ENCODE measurements at places on chromosomes 4 and X.

DNA sequence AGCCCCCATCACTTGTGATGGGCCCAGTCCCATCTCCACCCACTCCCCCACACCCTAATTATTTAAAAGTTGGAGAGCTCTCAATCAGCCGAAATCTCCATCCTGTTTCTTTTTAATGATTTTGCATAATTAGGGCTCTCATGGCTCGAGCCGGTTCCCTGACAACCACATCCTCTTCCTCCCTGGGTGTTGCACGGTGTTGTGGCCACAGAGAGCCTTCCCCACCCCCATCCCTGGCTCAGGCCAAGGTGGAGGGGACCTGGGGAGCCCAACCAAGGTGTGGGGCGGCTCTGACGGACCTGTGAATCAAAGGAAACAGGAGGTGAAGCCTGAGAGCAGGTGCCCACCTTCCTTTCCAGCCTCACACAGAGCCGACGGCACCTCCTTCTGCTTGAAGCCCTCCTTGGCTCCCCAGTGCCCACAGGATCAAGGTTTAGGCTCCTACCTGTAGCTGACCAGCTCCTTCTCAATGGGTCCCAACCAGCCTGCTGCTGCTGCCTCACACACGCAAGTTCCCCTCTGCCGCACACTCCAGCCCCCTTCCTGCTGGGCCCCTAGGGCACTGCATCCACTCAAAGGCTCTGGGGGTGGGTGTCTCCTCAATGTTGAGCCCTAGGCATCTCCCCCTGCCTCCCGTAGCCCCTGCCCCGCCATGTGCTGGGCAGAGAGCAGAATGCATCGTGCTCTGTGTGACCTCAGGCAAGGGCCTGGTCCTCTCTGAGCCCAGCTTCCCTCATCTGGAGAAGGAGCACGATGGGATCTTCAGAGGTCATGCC lies 68.7 kb downstream of the WFS1 start:
- no peak for DNase-seq

DNA sequence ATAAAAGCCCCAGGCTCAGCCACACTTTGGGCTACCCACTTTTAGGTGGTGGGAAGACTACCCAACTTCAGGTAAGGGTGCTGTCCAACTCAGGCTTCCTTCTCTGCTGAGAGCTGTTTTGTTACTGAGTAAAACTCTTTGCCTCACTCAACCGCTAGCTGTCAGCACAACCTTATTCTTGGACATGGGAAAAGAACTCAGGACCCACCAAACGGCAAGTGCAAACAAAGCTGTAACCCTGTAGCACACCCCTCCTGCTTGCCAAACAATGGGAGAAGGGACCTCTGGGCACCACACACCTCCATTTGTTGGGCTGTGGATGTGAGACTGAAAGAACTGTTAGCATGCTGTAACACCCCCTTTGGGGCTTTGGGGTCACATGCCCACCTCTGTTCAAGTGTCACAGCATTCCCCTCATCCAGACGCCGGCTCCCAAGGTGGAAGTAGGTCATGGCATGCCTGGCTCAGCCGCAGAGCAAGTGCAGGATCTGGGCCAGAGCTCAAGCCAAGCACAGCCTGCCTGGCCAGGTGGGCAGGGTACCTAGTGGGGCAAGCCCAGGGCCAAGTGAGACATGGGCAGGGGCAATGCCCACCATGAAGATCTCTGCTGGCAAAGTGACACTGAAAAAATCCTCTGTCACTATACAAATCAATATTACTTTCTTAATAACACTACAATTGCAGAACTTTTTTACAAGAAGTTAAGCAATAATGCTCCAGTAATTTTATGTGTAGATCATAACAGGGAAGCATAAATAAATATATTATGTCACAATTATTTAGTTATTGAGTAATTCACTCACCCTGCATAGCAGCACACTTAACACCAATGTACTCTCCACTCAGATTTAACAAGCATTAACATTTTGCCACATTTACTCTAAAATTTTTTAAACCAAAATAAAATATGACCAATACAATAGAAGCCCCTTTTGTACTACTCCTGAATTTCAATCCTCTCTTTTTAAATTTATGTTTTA lies 107.2 kb downstream of the TBCK start:
- no peak for DNase-seq

GRCh38 chr4:184165291-184165690 lies 52.4 kb downstream of the ENPP6 start:
- no peak for DNase-seq

GRCh38 chrX:137401092-137401491 lies 164.8 kb upstream of the ZIC3 start:
- DNase-seq = no peak

DNA sequence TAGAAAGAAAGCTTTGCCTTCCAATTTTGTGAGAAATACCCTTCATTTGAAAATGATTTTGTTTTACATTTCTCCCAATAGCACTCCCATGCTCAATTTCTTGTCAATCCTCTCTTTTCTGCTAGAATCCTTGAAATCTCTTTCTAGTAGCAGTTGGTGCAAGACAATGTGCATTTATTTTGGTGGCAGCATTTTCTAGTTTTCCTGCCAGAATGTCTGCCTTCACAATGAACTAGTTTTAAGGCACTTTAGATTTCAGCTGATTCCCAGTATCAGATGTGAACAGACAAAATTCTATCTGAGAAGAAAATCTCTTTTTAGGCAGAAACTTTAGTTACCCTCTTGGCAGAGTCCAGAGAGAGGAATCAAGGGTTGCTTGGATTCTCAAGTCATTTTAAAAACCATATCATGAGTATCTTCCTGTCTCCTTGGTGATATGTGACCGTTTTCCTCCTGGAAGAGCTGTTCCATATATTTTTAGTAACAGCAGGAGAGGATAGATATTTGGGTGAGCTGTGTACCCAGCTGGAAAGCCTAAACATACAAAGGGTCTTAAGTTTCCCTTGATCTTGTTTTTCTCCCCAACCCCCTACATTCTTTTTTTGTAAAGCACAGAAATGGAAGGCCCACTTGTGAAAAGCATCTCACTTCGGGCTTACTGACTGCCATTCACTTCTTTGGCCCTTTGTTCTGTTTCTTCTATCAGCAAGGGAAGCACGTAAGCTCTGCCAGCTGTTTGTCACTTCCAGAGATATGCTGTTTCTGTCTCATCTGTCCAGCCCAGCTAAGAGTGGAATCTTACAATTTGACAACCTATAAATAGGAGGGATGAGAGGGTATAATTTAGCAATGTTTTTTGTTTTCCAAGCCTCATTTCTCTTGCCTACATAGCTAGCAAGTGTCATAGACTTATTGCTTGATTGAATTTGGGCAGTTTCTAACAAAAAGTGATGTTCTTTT lies 38.7 kb downstream of the TSPAN7 start:
- no peak for DNase-seq

DNA sequence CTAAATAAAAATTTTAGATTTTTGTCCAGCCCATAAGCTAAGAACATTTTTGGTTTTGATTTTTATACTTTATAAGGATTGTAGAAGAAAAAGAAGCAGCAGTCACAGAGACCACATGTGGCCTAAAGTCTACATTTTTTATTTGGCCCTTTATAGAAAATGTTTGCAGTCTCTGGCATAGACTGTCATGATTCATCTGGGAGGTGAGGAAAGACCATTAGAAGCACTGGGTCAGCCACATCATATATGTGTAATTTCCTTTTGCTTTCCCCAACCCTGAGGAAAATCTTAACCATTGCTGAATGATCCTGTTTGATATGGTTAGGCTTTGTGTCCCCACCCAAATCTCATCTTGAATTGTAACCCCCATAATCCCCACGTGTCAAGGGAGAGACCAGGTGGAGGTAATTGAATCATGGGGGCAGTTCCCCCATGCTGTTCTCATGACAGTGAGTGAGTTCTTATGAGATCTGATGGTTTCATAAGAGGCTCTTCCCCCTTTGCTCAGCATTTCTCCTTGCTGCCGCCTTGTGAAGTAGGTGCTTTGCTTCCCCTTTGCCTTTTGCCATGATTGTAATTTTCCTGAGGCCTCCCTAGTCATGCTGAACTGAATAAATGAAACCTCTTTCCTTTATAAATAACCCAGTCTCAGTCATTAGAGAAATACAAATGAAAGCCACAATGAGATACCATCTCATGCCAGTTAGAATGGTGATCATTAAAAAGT lies 12.1 kb upstream of the COPS4 start:
- DNase-seq = no peak

- DNase-seq = no peak
Measured at GRCh38 chr4:182400790-182401189, 157.6 kb downstream of the TENM3 start.

GRCh38 chr4:83625821-83626220 lies 89.9 kb downstream of the GPAT3 start:
- DNase-seq = no peak

GRCh38 chr4:2847302-2847871 lies 3.7 kb downstream of the ADD1 start:
- no peak for DNase-seq

GRCh38 chr4:89949782-89950387 lies 55.2 kb downstream of the MMRN1 start:
- no peak for DNase-seq

- DNase-seq = peak; percentile 85
Measured at GRCh38 chr4:123399627-123400358, 3.2 kb downstream of the SPRY1 start.

- DNase-seq = no peak
Measured at GRCh38 chr4:23135792-23136645, 443.3 kb downstream of the GBA3 start.

GRCh38 chr4:6208416-6208815 lies 8.1 kb upstream of the JAKMIP1 start:
- no peak for DNase-seq

DNA sequence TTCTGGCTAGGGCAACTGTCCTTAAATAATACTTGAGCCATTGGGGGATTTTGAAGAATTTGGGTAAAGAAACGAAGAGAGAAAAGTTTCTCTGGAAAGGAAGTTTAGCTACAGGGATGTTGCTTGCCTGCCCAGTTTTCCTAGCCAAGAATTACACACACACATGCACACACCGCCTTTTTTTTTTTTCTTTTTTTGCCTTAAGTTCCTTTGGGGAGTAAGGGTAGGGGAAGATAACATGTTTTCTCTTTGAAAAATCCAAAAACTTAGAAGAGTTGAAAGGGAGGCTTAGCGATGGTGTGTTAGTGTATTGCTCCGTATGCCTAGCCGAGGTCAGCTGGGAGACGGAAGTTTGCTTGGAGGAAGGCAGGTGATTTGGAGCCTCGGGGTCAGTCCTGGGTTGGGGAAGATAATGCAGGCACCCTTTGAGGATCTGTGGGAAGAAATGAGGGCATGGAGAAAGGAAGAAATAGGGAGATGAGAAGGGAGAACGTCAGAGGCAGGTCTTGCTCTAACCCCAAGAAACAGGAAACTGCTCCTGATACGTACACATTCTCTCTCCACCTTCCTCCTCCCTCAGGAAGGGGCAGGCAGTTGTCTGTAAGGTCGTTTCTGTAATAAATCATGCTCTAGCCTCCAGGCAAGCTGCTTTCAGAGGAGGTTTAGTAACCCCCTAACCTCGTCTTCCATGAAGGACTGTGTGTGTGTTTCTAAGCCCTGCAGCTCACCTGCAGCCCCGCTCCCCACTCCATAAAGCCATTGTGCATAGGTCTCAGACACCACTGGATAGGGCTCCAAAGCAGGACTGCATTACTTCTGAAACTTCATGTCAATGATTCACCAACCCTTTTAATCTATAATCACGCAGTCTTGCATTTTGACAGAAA lies 10.5 kb downstream of the KLF3 start:
- no peak for DNase-seq

- no peak for DNase-seq
Measured at GRCh38 chr4:185800266-185800945, 11.6 kb downstream of the SORBS2 start.

DNA sequence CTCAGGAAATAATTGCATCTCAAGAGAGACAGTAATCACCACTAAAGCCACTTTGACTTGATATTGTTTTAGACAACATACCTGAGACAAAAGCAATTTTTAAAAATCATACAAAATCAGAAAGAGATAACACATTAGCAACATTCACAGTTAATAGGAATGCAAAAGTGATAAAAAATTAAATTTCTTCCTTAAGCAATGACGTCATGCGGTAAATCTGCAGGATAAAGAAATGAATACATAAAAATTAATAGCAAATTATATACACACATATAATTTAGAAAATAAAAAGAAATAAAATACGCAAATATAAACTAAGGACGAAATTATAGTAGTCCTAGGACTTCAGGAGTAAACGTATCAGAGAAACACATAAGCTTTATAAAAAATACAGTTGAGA lies 866.5 kb upstream of the PRKX start:
- DNase-seq = no peak

DNA sequence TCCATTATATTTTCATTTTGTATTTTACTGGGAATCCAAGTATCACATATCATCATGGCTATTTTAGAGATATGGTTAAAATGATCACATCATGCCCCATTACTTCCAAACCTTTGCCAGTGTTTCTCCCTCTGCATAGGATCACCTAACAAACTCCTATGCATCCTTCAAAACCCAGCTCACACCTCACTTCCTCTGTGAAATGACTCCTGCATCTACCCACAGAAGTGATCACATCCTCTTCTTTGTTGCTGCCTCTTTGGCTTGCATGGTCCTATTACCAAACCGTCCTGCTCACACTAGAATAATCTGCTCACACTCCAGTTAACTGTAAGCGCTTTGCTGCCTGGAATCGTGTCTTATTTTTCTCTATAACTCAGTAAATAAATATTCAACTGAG lies 74.7 kb upstream of the C4orf50 start:
- DNase-seq = no peak

- no peak for DNase-seq
Measured at GRCh38 chrX:138349351-138349750, 362.2 kb downstream of the FGF13 start.

- no peak for DNase-seq
Measured at GRCh38 chr4:147597561-147597960, 19.6 kb upstream of the TMEM184C start.

GRCh38 chrX:32448320-32448719 lies 763.0 kb downstream of the DMD start:
- DNase-seq = no peak

DNA sequence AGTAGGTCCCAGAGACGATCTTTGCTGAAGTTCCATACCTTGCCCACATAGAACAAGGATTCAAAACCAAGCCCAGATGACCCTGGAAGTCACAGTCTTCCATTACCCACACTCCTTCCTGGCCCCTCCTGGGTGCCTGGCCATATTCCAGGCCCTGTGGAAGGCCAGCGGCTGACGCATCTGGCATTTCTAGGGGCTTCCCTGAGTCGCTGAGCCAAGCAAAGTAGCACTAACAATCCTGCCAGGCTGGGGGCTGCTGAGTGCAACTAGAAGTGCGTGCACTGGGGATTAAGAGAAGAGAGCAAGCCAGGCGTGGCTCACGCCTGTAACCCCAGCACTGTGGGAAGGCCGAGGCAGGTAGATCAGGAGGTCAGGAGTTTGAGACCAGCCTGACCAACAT lies 175.2 kb upstream of the CPEB2 start:
- no peak for DNase-seq

GRCh38 chr4:183853548-183853940 lies 51.6 kb upstream of the STOX2 start:
- DNase-seq = no peak

GRCh38 chr4:48311896-48312295 lies 29.4 kb upstream of the SLAIN2 start:
- DNase-seq = no peak

- DNase-seq = no peak
Measured at GRCh38 chr4:83993774-83994173, 457.9 kb downstream of the GPAT3 start.
